Adrenal gland (tissue), 19 donors: ENCODE measurements at places on chromosomes 6 and 20. TPM values are rescaled to one million over a fixed set of nuclear protein-coding genes. Genes with fewer than 3 reads are reported as not detected.

DNA sequence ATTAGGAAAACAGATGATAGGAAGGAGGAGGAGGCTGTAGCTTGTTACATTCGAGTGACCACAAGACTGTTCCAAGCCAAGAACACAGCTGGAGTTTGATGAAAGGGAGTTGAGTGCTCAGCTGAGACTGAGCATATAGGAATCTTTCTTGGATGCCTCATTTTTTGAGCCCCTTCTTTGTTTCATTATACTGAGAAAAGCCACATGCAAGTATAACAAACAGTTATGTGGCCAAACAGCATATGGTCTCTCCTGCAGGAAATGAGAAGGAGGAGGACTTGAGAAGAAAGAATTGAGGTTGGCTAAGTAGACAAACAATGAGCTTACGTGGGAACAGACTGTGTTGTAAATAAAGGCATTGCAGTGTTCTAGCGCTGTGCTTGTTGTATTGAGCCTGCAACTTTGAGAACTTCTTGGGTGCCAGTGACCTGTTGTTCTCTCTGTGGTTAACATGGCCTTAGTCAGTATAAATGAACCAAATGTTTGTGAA, 78.3 kb downstream of the AKAP7 start:
- no peak overlapping the region for H3K4me3 ChIP-seq
- DNase-seq = peak; percentile 25
- H3K4me1 ChIP-seq = peaks cover 49% of the 10 kb centered on the region
- no peaks in the 10 kb centered on the region for H3K27me3 ChIP-seq
- no peak overlapping the region for H3K27ac ChIP-seq

DNA sequence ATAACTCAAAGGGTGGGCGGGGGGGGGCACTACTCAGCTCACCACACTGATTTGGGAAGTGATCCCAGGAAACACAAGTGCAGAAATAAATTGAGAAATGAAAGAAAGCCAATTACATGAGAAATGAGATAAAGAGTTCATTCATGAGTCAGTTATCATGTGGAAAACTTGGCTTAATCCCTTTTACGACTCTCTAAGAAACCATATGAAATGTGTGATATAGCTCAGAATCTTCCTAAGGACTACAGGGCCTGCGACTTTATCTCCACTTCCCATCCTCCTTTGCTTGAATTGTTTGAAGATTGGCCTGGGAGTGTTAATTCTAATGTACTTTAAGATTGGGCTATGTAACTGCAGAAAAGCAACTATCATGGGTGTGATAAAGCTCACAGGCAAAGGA, 3.6 kb upstream of the BTN2A2 start:
- no peaks in the 10 kb centered on the region for H3K36me3 ChIP-seq
- DNase-seq = no peak

DNA sequence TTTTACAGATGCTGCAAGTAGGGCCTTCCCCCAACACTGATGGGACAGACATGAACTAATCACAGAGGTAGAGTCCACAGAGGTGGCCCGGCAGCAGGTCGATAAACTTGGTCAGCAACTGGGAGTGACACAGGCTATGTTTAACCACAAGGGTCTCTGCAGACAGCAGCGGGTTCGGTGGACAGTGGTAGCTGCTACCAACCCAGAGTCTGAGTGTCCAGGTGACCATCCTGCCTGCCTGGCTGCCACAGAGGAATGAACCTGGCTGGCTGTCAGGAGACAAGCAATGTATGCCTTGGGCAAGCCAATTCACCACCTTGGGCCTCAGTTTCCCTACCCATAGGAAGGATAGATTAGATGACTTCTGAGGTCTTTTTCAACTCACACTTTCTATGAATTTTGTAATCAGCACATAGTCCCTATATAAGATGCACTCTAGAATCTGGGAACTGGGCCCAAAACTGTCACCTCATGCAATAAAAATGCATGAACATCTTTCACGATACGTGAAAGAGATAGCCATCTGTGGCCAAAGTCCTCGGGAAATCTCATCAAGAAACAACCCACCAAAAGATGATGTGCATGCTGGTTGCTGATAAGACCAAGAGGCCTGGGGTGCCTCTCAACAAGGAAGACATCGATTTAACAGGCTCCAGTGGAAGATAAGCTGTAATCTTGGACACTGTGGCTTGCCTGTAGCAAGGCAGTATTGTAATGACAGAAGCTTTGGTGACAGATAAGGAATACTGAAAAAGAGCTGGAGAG, 30.5 kb downstream of the MDGA1 start:
- no peak overlapping the region for H3K27ac ChIP-seq
- no peaks in the 10 kb centered on the region for H3K4me1 ChIP-seq
- DNase-seq = no peak

DNA sequence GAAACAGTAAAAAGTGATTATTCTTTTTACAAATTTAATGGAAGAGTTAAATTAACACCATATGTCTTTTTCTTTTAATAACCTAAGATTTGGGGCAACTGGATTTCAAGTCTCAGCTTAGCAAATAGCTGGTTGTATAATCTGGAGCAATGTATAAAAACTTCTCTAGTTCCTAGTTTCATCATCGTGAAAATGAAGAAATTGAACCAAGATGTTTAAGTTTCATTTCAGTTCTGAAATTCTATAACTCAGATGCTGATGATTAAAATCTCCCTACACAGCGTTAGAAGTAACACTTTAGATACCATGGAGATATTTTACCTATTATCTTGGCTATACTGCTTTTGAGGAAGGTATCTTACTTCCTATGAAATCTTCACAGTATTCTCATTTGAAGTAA, 252.0 kb downstream of the KIF16B start:
- no peaks in the 10 kb centered on the region for H3K27me3 ChIP-seq
- no peak for DNase-seq
- no peak overlapping the region for H3K4me3 ChIP-seq
- H3K27ac ChIP-seq = no peak overlapping the region
- H3K4me1 ChIP-seq = no peaks in the 10 kb centered on the region
- H3K36me3 ChIP-seq = no peaks in the 10 kb centered on the region

DNA sequence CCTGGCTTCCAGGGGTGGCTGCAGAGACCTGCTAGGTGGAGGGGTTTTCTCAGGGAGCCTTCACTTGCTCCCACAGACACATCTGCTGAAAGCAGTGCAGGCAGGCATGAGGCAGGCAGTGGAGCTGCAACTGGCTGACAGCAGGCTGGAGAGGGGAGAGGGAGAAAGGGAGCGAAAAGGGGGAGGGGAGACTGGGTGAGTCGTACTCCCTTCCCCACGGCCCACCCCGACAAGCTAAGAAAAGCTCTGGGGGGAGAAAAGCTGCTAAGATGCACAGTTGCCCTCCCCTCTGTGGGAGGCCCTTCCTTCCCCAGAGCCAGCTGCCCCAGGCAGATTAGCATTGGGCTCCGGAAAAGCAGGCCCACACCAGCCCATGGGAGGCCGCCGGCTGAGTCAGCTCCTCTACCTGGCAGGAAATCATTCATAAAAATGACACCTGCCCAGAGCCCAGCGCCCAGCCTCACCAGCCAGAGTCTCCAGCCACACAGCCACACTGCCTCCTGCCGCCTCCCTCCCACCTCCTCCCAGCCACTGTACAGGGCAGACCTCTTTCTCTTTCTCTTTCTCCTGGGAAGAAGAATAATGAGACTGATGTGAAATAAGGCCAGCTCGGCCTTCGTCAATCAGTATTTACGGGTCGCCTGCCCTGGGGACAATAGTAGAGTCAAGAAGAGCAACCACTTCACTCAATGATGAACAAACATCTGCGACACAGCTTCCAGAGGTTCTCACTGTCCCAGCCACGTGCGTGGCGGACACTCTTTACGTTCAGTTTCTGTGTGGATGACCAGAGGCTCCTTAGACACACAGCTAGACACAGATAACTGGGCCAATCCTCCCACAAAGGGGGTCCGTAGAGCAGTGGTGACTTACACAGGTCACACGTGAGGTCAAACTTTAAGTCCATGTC, 7.7 kb upstream of the C20orf203 start:
- H3K4me3 ChIP-seq = no peak overlapping the region
- no peaks in the 10 kb centered on the region for H3K36me3 ChIP-seq
- no peaks in the 10 kb centered on the region for H3K27me3 ChIP-seq

DNA sequence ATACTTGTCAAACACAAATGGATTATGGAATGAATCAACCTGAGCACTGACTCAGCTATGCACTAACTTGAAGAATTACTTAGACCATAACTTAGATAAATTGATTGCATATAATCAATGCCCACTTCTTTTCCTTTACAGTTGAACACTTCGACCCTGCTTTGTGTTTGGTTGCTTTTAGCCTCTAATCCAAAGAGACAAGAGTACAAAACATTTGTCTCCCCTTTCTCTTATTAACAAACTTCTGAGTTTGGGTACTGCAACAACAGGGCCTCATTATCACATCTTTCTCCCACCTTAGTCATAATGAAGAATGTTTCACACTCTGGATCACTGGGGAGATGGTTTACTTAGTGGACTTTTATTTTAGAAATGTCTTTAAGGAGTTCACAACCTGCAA, 2.6 kb upstream of the TAAR6 start:
- no peaks in the 10 kb centered on the region for H3K4me1 ChIP-seq
- peaks cover 14% of the 10 kb centered on the region for H3K27me3 ChIP-seq
- no peaks in the 10 kb centered on the region for H3K36me3 ChIP-seq
- no peak overlapping the region for H3K27ac ChIP-seq

- H3K27ac ChIP-seq = peak overlapping the region; percentile 96
- no peak overlapping the region for H3K4me3 ChIP-seq
- no peaks in the 10 kb centered on the region for H3K36me3 ChIP-seq
- H3K27me3 ChIP-seq = no peaks in the 10 kb centered on the region
Observed at GRCh38 chr20:45835329-45835765, 1.7 kb downstream of the SNX21 start.

- no peaks in the 10 kb centered on the region for H3K36me3 ChIP-seq
- H3K4me1 ChIP-seq = peaks cover 7% of the 10 kb centered on the region
- peak; percentile 37 for DNase-seq
- H3K4me3 ChIP-seq = no peak overlapping the region
Observed at GRCh38 chr6:149939909-149940671, 1.7 kb upstream of the ULBP2 start.

- no peaks in the 10 kb centered on the region for H3K36me3 ChIP-seq
- DNase-seq = no peak
- no peak overlapping the region for H3K27ac ChIP-seq
- H3K4me1 ChIP-seq = peaks cover 7% of the 10 kb centered on the region
- no peaks in the 10 kb centered on the region for H3K27me3 ChIP-seq
Observed at GRCh38 chr6:17276766-17277165, 4.4 kb upstream of the RBM24 start.

AHI1 gene
- polyA plus RNA-seq = 35.2 TPM

GRCh38 chr6:41072836-41073202, at the start of gene NFYA:
Gene NFYA, plus strand, starts transcription at chr6:41072974. Its CDS starts 6,116 bp downstream, at chr6:41079090.
- peaks cover 27% of the 10 kb centered on the region for H3K4me1 ChIP-seq
- DNase-seq = no peak
- peak within 1 kb of the TSS; percentile 98 for H3K4me3 ChIP-seq
- H3K36me3 ChIP-seq = peaks cover 12% of the 10 kb centered on the region

HLA-DMB gene
- 41.2 TPM for polyA plus RNA-seq

C20orf173 gene
- not detected for polyA plus RNA-seq

TBC1D32 gene
- polyA plus RNA-seq = 6.2 TPM

- H3K4me3 ChIP-seq = no peak overlapping the region
- H3K27ac ChIP-seq = no peak overlapping the region
- H3K36me3 ChIP-seq = no peaks in the 10 kb centered on the region
- no peak for DNase-seq
- peaks cover 4% of the 10 kb centered on the region for H3K27me3 ChIP-seq
- no peaks in the 10 kb centered on the region for H3K4me1 ChIP-seq
Observed at GRCh38 chr6:156508923-156509322, 268.3 kb upstream of the ARID1B start.

GRCh38 chr20:58749098-58749769, 56.6 kb downstream of the NPEPL1 start:
- H3K4me1 ChIP-seq = no peaks in the 10 kb centered on the region
- no peak overlapping the region for H3K27ac ChIP-seq
- H3K27me3 ChIP-seq = no peaks in the 10 kb centered on the region
- no peak overlapping the region for H3K4me3 ChIP-seq

BCAS4 gene
- 1.3 TPM for polyA plus RNA-seq
